Renal cortical epithelial cell (primary cell): ENCODE measurements at places on chromosomes 4 and X. TPM values are rescaled to one million over a fixed set of nuclear protein-coding genes. Genes with fewer than 3 reads are reported as not detected.

DNA sequence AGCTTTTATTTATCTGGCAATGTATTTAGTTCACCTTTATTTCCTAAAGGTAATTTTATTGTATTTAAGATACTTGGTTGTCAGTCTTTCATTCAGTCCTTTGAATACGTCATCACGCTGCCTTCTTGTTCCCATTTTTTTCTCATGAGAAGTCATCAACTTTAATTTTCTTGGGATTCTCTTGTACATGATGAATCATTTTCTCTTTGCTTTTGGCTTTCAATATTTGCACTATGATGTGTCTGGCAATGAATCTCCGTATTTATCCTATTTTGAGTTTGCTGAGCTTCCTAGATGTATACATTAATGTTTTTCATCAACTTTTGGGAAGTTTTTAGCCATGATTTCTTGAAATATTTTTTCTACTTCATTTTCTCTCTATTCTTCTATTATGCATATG, 28.4 kb downstream of the CLDN2 start:
- DNase-seq, result no peak

CAPN6 gene
- total RNA-seq, result 0.87 and 4.9 TPM in 2 replicates

- DNase-seq, result no peak
Observed at GRCh38 chr4:5143306-5143861, 92.1 kb downstream of the STK32B start.

RAI2 gene
- 0.15 TPM in 1 of 2 replicates, not detected in the other for total RNA-seq

CCKAR gene
- total RNA-seq, result 0.05 TPM in 1 of 2 replicates, not detected in the other

GRCh38 chr4:623914-624566, 1.3 kb upstream of the PDE6B start:
- DNase-seq, result no peak
